Nasal cavity respiratory epithelium epithelial cell of viscerocranial mucosa (primary cell): ENCODE measurements at places on chromosomes 13 and 19. TPM values are rescaled to one million over a fixed set of nuclear protein-coding genes. Genes with fewer than 3 reads are reported as not detected.

Gene METTL21C
- not detected in 2 replicates for total RNA-seq

Gene SLITRK6
- 3.8 TPM in 2 replicates for total RNA-seq

Gene HNRNPL
- total RNA-seq = 160 and 186 TPM in 2 replicates

Gene NUP58
- 109 and 191 TPM in 2 replicates for total RNA-seq
